ENCODE measurements at places on chromosomes 4 and X. TPM values are rescaled to one million over a fixed set of nuclear protein-coding genes. Genes with fewer than 3 reads are reported as not detected.

The RHOXF1 gene
- not detected for total RNA-seq

The RIPPLY1 gene
- total RNA-seq = not detected

The KIF4A gene
- total RNA-seq = 41.5 TPM

The CXCL5 gene
- not detected for total RNA-seq

The TMEM165 gene
- 61.8 TPM for total RNA-seq

The USP17L30 gene
- not detected for total RNA-seq

The UGT2B10 gene
- not detected for total RNA-seq

The NLRP2B gene
- not detected for total RNA-seq

The NAP1L2 gene
- 2.5 TPM for total RNA-seq

The SLITRK4 gene
- total RNA-seq = not detected

The SERTM2 gene
- not detected for total RNA-seq

The CLDN22 gene
- total RNA-seq = not detected

The BTK gene
- total RNA-seq = not detected

The PLAC1 gene
- not detected for total RNA-seq

The MAGEA10 gene
- not detected for total RNA-seq

The ADGRG4 gene
- not detected for total RNA-seq

The XG gene
- total RNA-seq = not detected

The MORF4L2 gene
- 122 TPM for total RNA-seq

The CPZ gene
- total RNA-seq = not detected

The HMX1 gene
- not detected for total RNA-seq

The PCDH7 gene
- total RNA-seq = not detected

The SPRY1 gene
- 7.8 TPM for total RNA-seq

The MGAT4D gene
- not detected for total RNA-seq

The CXorf65 gene
- total RNA-seq = 25.5 TPM

The FBXW7 gene
- total RNA-seq = 52.2 TPM
